Daoy (cell line): ENCODE measurements at places on chromosomes 3 and 15. TPM values are rescaled to one million over a fixed set of nuclear protein-coding genes. Genes with fewer than 3 reads are reported as not detected.
A peak's percentile ranks its signal among the peaks of the same experiment; 100 is the strongest.

The NAALADL2 gene
- total RNA-seq: 1.5 and 8.7 TPM in 2 replicates

The TPRG1 gene
- total RNA-seq: 0.54 and 0.69 TPM in 2 replicates

The SENP5 gene
- 44.9 and 69.4 TPM in 2 replicates for total RNA-seq

The GOLGA8F gene
- total RNA-seq: not detected in 2 replicates

- DNase-seq: peak; percentile 52
Measured at GRCh38 chr3:159852821-159853505, 135.7 kb upstream of the IL12A start.

DNA sequence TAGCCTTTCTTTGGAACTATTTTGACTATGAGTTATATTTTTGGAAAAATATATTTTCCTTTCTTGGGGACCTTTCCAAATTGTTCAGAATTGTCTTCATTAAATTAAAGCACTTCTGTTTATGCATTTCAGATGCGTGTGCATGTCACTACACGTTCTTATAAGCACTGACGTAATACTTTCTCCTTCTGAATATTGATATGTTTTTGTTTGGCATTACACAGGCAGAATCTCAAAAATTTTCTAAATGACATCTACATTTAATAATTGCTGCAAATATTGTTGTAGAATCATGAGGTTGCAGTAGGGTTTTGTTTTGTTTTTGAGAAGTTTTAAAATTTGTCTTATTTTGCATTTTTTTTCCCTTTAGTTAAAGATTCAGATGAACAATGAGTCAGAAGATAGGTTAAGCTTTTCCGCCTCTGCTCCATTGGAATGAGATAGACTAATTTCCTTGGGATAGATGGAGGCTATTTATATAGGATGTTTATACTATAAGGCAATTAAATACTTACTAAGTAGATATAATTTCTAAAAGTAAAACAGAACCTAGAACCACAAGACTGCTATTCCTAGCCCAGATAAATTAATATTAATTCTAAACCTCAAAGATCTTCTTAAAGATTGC, 110.8 kb downstream of the MBNL1 start:
- no peak for DNase-seq
